NB4 (cell line): ENCODE measurements at places on chromosomes 3 and 15.

DNA sequence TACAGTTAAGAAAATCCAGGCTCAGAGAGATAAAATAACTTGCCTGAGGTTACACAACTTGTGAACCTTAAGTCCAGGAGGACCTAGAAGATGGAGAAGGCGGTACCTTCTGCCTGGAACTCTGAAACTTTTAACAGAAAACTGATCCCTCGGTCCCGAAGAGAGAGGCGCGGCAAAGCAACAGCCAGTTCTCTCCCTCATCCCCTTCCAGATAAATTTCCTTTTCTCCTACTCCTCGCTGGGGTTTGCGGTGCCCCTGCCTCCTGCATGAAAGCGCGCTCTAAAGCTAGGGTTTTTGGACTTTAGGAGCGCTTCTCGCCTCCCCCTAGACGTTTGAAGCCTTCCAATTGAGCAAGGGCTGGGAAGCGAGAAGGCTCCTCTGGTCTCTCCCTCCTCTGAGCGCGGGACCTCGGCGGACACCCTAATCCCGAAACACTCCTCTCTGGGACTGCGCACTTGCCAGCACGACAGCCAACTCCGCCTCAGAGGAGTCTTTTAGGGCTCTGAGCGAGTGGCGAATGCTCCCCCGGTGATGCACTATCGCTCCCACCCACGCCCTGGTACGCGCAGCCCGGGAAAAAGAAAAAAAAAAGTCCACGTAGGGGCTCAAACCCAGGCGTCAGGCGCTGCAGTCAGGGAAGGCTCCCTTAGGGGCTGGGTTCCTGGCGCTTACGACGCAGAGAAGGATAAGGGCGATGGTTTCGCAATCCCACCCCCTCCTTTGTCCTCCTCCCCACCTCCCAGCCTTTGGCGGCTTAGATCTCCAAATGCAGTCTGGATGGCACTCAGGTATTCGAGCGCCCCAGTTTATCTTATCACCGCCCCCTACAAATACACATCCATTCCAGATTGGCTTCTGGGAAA lies 7.9 kb upstream of the EOMES start:
- peak; percentile 44 for DNase-seq

DNA sequence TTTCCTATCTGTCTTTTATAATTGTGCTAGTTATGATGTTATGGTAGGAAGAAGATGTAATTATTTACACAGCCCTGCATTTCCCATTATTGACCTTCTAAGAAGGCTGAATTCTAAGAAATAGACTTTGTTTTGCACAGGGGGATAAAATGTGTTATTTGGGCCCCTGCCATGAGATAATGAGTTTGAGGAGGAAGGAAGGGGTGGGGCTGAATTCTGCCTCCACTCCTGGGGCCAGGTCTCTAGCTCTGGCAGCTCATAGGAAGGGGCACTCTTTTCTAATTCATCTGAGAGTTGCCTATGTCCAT lies 69.2 kb upstream of the GOLGA8B start:
- DNase-seq = no peak

GRCh38 chr15:36278219-36278618 lies 301.2 kb upstream of the CDIN1 start:
- DNase-seq = peak; percentile 13

- no peak for DNase-seq
Measured at GRCh38 chr3:43246976-43247375, 39.4 kb upstream of the SNRK start.

DNA sequence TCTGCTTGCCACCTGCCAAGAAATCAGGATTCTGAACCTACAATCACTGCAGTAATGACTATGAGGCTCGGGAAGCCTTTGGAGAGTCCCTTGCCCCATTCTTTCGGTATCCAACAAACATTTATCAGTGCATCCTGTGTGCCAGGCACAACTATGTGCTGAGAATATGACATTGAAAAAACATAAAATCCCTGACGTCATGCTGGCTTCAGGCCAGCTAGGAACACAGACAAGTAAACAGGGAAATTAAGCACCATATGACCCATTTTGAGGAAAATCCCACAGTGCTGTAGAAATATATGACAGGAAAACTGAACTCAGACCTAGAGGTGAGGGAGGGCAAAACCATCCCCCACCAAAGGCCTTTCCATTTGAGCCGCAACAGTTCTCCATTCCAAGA lies 34.1 kb upstream of the DET1 start:
- no peak for DNase-seq

DNA sequence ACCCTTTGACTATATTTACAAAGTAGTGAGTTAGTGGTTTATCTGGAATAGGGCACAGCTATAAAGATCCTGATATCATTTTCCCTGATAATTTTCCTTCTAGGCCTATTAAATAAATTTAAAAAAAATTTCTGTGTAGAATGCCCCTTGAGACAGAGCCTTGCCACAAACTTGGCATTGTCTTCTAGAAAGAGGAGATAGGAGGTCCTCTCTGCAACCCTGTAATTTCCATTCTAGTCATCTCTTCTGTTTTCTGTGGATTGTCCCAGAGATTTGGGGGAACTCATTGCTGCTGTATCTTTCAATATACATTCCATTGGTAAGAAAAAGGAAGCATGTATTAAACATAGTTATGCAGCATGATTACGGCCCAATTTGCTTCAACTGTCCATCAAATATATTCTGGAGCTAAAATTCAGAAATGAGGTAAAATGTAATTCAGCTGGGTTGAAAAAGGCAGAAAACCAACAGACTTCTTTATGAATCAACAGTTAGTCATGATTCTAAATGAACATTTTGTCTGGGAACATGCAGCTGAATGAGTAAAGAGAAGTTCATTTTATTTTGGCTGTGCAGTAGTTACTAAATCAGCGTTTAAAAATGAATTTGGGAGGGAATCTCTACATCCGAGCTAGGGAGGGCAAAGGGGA lies 401.1 kb downstream of the NAALADL2 start:
- DNase-seq = no peak

DNA sequence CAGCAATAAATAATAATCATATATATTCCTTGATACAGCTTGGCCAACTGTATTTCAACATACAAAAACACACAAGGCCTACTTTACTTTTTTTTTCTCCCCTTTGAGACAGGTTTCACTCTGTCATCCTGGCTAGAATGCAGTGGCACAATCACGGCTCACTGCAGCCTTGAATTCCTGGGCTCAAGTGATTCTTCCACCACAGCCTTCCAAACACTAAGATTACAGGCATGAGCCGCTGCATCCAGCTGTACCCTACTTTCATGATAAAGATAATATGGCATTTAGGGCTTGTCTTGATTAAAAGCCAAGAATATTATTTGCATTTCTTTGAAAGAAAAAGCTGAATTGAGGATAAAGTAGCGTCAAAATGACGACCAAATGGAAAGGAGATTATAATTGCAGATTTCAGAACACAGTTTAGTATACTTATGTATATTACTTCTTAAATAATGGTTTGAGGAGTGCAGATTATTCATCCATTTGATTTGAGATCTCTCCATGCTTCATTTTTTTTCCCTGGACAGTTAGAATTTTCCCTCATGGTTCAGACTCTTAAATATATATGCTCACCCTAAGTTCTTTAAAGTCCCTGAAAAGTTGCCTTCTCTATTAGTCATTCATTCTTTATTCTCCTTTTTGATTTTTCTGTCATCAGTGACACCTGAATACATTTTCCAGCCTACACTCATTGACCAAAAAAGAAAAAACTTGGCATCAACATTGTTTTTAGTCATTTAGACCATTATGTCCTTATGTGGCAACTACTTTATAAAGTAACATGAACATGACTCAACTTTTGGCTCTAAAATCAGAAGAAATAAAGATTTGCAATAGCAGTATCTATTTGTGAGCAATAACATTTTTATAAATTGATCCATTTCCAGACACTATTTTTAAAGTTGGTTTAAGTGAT lies 48.5 kb upstream of the MLF1 start:
- DNase-seq = no peak

GRCh38 chr3:194470615-194471014 lies 16.2 kb downstream of the ATP13A3 start:
- no peak for DNase-seq
